Fibroblast of skin of left biceps (primary cell): ENCODE measurements at places on chromosomes 3 and 15.
A peak's percentile ranks its signal among the peaks of the same experiment; 100 is the strongest.

DNA sequence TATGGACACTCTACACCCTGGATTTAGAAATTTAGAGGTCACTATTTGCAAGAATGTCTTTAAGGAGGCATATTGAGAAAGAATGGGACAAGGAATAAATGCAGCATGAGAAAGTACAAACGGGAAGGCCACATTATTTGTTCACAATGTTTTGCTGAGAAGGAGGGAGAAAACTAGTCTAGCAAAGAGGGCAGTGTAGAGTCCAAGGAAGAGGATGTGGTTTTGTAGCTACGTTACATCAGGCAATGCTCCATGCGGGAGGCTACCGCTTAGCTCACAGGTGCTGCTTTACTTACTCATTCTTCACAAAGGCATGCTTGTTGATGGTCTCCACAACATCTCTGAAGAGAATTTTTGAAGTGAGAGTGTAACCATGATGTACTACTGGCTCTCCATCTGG, 191.1 kb downstream of the PLCH1 start:
- DNase-seq: no peak

DNA sequence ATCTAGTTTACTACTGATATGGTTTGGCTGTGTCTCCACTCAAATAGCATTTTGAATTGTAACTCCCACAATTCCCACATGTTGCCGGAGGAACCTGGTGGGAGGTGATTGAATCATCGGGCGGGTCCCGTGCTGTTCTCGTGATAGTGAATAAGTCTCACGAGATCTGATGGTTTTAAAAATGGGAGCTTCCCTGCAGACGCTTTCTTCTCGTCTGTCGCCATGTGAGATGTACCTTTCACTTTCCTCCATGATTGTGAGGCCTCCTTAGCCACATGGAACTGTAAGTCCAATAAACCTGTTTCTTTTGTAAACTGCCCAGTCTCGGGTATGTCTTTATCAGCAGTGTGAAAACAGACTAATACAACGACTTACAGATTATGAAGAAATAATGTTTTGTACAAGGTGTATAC, 35.6 kb upstream of the PYDC2 start:
- DNase-seq: no peak

- DNase-seq: no peak
These were observed 21.4 kb upstream of the PPARG start for GRCh38 chr3:12267376-12268030.

DNA sequence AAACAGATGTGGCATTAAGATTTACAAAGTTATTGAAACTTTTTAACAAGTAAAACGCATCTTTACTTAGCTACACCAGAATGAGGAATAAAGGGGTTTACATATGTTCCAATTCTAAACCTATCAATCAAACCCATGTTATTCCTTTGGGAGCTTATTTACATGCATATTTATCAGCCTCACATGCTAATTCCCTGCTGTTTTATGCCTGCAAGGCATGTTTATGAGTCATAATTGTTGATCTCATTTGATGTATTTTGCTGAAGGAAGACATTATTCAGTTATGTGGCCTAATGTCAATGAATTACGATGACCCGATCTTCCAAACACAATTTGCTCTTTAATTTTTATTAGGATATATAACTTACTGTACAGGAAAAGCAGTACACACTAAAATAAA, 272.9 kb downstream of the TBC1D5 start:
- peak; percentile 6 for DNase-seq

- DNase-seq: no peak
These were observed 90.8 kb downstream of the ANP32A start for GRCh38 chr15:68729789-68730411.

GRCh38 chr3:24687671-24688070, 193.0 kb upstream of the THRB start:
- no peak for DNase-seq

DNA sequence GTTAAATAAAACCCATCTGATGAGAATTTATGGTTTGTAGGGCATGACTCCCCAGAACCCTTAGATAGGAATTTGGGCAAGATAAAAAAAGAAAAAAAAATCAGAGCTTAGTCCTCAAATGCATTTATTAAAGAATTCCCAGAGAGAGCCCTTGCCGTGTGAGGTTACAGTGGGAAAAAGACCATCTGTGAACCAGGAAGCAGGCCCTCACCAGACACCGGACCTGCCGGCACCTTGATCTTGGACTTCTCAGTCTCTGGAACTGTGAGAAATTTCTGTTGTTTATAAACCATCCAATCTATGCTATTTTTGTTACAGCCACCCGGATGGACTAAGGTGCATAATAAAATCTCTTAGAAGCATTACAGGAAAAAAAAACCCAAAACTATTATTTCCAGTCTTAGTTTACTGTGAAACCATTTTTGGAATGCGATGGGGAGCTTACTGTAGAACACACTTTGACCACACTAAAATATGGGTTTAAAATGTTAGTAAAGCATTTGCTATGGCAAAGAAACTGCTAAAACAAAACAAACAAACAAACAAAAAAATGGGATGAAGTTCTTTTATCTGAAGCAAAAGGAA, 72.2 kb downstream of the LEKR1 start:
- no peak for DNase-seq

- no peak for DNase-seq
These were observed 17.1 kb downstream of the RTP4 start for GRCh38 chr3:187385296-187385695.

GRCh38 chr15:77510066-77511057, 89.7 kb downstream of the HMG20A start:
- DNase-seq: no peak

- DNase-seq: no peak
These were observed 59.9 kb downstream of the CGNL1 start for GRCh38 chr15:57436166-57436565.

DNA sequence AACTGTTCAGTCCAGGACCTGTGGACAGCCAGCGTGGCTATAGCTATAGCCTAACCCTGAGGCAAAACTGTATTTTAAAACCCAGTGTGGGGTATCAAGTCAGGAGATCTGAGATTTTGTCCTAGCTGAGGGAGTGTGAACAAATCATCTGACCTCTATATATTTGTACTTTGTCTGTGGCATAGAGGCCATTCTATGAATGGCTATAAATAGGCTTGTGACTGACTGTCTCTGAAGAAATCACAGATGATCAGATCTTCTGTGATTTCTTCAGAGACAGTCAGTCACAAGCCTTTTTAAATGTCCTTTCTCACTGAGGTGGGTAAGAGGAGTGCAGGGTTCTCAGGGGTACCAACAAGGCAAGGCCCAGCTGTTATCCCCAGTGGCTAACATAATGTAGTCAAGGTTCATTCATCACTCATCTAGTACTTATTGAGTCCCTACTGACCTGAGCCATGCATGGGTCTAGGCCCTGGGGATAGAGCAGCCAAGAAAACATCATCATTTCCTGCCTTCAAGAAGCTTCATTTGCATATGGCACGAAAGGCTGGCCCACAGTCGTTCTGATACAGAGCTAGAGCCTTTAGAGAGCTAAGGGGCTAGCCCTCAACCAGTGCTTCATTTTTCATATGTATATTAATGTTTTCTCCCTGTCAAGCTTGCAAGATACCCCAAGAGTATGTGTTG, 53.3 kb downstream of the TIPARP start:
- DNase-seq: no peak

DNA sequence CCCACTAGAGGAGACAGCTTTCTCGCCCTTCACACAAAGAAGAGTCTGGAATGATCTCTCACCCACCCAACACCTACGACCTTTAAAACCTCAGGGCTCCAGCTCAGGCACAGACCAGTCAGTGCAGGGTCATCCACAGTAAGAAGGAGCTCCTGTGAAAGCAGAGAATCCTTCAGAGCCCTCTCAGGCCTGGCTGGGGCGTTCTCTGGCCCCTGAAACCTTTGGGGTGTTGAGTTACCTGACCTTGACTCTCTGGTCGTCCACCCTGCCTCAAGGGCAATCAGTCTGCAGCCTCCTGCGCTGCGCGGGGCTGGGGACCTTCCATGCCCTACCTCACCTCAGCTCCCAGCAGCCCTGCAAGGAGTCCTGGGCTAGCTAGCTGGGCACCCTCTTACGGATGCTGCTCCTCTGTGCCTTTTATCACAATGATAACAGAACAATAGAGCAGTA, 106.2 kb downstream of the ADCY5 start:
- no peak for DNase-seq

- DNase-seq: no peak
These were observed 172.7 kb downstream of the WDR72 start for GRCh38 chr15:53586799-53587198.

DNA sequence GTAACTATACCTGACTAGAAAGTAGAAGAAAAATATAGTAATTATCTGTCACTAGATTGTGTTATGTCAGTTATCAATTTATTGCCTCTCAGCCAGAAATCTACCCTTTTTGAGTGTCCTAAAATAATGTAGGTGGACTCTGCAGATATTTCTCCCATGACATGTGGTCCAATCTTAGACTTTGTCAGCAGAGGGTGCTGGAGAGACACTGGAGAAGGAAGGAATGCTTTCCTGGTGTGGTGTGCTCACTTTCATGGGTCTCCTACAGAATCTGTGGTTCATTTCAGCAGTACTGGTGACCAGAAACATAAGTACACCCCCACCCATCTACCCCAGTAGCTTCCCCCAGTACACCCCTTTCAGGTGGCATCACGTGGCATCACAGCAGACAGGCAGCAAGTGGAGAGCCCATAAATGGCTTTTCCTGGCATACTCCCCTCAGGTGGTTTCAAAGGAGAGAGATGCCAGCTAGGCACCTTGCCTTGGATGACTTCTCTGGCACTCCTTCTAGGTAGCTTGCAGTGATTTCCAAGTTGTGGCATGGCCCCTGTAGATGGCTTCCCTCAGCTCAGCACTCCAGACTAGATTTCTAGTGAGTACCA, 114.7 kb downstream of the GADL1 start:
- DNase-seq: no peak

GRCh38 chr3:128188956-128189355, 35.7 kb downstream of the EEFSEC start:
- no peak for DNase-seq

GRCh38 chr3:130688015-130688688, 58.5 kb downstream of the PIK3R4 start:
- DNase-seq: no peak

DNA sequence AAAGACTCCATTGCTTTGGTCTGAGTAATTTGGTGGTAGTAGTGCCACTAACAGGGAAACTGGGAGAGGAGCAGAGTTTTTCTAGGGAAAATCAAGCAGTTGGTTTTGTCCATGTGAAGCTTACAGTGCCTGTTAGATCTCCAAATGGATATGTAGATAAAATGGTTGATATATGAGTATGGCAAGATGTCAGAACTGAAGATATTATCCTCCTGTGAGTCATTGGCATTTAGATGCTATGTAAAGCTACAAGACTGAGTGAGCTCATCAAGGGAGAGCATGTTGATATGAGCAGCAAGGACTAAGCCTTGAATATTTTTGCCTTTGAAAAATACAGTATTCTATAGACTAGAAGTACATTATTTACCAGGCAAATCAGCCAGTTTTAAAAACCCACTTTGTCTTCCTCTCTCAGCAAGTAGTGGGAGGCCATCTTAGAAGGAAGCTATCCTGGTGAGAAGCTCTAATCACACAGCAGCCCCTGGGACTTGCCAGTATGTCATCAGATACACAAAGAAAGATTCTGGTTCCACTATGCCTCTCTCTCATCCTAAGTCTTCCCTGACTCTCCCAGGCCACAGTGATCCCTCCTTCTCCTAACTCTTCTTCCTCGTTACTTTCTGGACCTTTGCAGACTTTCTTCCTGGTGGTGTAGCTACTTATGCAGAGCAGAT, 77.4 kb upstream of the ANKRD28 start:
- peak; percentile 72 for DNase-seq

- DNase-seq: no peak
These were observed 401.3 kb upstream of the CFAP20DC start for GRCh38 chr3:59450946-59451763.

- DNase-seq: no peak
These were observed 61.6 kb downstream of the TMEM44 start for GRCh38 chr3:194571491-194572142.

DNA sequence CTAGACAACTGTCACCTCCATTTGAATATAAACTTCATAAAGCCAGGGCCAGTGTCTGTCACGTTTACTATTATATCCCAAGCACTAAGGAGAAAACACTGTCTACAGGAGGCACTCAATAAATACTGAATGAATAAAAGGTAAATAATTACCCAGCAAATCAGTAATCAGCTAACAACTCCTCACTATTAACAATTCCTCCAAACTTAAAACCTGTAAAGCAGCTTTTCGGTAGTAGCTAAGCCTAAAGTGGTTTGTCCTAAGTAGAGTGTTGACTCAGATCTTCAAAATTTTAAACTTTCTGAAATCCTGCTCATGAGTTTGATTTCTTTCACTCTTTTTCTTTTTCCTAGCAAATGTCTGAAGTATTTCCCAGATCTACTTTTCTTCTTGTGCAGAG, 39.9 kb downstream of the C3orf80 start:
- DNase-seq: no peak

DNA sequence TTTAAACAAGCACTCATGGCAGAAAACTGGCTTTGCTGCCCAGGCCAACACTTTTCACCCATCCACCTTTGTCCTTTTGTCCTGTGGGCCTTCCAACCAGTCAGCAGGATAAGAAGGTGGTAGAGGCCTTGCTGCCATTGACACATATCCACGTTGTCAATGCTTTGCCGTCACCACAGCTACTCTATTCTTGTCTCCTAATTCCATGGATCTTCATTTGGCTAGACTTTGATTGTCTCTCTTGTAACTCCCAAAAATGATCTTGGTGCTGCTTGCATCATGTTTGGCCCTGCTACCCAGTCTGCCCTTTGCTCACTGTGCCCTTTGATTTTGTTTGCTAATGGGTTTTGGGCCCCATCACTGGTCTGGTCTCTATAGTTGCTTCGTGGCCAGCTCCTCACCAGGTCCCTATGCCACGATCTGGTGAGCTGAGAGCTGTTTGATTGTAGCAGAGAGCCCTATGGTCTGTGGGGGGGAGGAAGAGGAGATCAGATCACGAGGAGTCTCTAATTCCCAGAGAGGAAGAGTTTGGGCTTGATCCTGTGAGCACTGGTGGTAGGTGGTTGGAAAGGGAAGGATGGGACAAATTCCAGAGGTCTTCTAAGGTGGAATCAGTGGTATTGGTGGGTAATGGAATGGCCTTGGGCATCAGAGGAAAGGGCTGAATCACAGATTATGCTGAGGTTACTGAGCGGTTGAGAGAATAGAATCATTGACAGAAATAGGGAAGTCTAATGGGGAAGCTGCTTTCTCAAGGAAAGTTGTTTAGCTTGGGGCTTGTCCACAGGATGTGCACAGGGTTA, 40.3 kb downstream of the ABHD2 start:
- no peak for DNase-seq

GRCh38 chr3:147497286-147497685, 88.1 kb downstream of the ZIC1 start:
- DNase-seq: no peak

- no peak for DNase-seq
These were observed 54.2 kb upstream of the ARHGEF3 start for GRCh38 chr3:56855856-56856512.

DNA sequence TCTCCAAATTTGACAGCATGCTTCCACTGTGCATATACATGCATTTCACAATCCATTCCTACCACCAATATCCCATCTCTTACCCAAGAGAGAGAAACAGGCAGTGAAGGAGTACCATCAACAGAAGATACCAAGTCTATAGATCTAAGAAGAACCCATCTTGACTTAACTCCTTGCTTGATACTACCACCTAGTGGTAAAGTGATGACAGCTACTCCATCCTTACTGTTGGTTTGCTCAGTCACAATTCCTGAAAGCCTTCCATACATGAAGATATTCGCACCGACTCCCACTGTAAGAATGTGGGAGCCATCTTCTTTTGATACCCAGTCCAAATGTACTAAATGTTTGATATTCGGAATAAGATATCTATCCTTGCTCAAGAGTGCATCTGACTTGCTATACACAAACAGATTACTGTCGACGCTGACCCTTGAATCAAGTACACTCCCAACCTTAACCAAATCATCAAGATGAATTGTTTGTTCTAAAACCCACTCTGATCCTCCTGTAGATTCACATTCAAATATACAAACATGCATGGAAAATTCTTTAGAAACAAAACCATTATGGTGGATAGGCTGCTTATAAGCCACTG, 123.1 kb downstream of the DMXL2 start:
- DNase-seq: peak; percentile 11
